ENCODE measurements at places on chromosomes 6 and 20. TPM values are rescaled to one million over a fixed set of nuclear protein-coding genes. Genes with fewer than 3 reads are reported as not detected.

DNA sequence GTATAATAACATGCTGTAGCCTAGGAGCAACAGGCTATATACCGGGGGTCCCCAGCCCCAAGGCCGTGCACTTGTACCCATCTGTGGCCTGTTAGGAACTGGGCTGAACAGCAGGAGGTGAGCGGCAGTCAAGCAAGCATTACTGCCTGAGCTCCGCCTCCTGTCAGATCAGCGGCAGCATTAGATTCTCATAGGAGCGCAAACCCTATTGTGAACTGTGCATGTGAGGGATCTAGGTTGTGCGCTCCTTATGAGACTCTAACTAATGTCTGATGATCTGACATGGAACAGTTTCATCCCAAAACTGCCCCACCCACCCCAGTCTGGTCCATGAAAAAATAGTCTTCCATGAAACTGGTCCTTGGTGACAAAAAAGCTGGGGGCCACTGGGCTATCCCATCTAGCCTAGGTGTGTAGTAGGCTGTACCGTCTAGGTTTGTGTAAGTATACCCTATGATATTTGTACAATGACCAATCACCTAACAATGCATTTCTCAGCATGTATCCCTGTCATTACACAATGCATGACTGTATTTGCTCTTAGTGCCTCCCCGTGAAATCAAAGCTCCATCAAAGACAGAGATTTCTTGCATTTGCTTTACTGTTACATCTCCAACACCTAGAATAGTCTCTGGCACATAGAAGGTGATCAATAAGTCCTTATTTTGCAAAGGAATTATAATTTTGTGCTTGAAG lies 30.8 kb downstream of the NHSL1 start:
- peak; percentile 76 for DNase-seq

The PBOV1 gene
- total RNA-seq, result not detected

The C6orf118 gene
- total RNA-seq, result not detected

DNA sequence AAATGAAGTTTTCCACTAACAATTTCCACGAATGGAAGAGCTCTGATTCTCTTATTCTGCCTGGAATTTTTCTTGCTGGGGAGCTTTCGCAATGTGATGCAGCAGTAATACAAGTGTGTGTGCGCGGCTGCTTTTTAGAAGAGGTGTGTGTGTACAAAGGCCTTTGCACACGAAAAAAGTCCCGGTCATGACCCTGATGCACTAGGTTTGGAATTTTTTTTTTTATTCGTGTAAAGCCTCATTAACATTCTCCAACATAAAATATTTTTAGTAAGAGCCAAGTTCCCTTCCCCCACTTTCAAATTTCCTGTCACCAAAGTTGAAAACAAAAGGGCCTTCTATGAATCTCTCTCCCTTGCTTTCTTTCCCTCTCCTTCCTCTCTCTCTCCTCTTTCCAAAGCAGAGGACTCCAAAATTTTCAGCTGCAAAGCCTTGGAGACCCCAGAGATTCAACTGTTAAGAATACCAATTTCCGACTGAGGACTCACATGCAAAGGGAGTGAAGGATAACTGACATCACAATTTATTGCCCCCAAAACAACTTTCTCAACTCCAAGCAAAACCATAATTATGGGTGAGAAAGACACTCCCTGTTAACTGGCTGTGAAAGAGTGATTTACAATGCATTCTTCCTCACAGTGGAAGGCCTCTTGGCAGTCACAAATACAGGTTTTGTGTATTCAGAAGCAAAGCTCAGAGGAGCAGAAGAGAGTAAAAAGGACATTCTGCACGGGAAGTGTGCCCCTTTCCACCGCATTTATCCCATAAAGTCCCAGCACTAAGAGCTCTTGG lies 421.2 kb upstream of the JARID2 start:
- DNase-seq, result no peak

The CNR1 gene
- total RNA-seq, result not detected

GRCh38 chr20:7144464-7144863 lies 377.0 kb downstream of the BMP2 start:
- DNase-seq, result no peak

Measured in HT-29 (cell line).